ENCODE measurements at places on chromosomes 1 and 21.

- no peak for DNase-seq
Observed at GRCh38 chr21:46193829-46194373, 9.6 kb upstream of the SPATC1L start.

DNA sequence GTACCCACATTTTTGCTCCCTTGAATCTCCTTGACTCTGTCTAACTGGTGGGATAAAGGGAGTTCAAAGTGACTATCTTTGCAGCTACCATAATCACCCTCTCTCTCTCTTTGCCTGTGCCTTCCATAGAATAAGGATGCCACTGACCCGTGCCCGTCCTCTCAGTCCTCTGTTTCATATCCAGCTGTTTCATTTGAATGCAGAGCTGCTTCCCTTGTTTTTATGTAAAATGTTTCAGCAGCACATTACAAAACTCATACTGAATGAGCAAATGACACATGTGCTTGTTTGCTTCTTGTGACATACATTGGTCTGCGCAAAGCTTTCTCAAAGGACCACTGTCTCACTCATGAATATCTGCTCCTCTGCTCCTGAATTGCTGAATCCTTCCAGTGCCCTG is 38.4 kb downstream of the CDC42 start:
- DNase-seq = no peak

GRCh38 chr1:67469431-67469830 is 39.2 kb upstream of the SERBP1 start:
- no peak for DNase-seq

DNA sequence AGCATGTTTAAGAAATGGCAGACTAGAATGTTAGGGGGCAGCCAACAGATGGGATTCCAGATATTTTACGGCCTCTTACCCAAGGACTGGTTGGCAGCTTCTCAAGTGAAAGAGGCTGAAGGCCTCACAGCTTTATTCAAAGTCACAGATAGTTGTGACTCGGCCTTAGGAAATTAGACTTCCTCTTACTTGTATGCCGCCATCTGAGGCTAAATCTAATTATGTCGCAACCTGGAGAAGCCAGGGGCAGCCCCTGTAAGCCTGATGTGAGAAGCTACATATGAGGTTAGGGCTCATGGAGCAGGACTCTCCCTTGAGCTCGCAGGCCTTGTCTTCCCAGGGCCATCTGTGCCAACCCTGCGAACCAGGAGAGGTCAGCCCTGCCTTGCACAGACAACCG is 352.5 kb downstream of the HHAT start:
- DNase-seq = no peak

DNA sequence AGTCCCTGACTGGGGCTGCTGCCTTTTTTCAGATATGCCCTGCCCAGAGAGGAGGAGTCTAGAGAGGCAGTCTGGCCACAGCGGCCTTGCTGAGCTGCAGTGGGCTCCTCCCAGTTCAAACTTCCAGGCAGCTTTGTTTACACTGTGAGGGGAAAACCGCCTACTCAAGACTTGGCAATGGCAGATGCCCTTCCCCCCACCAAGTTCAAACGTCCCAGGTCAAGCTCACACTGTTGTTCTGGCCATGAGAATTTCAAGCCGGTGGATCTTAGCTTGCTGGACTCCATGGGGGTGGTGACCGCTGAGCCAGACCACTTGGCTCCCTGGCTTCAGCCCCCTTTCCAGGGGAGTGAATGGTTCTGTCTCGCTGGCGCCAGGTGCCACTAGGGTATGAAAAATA is 18.3 kb upstream of the C1orf53 start:
- no peak for DNase-seq

DNA sequence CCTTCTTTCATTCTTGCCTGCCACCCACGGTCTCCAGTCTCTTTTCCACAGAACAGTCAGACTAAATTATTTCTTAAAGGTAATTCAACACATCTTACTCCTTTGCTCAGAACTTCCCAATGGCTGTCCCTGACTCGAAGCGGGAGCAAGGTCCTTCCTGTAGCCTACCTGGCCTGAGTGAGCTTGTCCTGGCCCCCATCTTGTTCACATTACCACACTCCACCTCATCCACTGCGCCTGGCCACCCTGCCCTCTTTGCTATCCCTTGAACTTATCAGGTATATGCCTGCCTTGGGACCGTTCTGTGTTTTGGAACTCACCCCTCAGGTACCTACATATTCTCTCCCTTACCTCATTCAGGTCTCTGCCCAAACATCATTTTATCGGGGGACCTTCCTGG is 13.3 kb upstream of the GLIS1 start:
- DNase-seq = no peak

- no peak for DNase-seq
Observed at GRCh38 chr21:45397381-45397780, 7.6 kb upstream of the COL18A1 start.

- DNase-seq = no peak
Observed at GRCh38 chr1:23276531-23276930, 59.2 kb upstream of the HTR1D start.

GRCh38 chr1:95086949-95087533 is 14.3 kb upstream of the ALG14 start:
- DNase-seq = no peak

DNA sequence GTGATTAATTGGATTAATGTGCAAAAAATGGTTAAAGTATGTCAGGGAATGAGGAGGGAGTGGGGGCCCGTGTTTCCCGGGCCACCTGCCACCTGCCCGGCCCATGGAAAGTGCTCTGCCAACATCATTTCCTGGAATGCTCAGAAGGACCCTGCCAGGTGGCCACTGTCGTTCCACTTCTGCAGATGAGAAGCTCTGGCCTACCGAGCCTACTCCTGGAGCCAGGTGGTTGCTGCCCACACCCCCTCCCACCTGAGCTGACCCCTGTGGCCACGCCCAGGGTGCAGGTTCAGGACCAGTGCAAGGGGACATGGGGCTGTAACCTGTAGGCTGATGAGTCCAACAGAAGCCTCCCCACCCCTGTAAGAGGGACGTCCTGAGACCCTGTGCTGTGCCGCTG is 99.7 kb downstream of the PRDM16 start:
- no peak for DNase-seq

- DNase-seq = no peak
Observed at GRCh38 chr21:38493549-38494250, 4.6 kb downstream of the ERG start.

- DNase-seq = no peak
Observed at GRCh38 chr1:87717157-87717670, 388.5 kb downstream of the LMO4 start.

DNA sequence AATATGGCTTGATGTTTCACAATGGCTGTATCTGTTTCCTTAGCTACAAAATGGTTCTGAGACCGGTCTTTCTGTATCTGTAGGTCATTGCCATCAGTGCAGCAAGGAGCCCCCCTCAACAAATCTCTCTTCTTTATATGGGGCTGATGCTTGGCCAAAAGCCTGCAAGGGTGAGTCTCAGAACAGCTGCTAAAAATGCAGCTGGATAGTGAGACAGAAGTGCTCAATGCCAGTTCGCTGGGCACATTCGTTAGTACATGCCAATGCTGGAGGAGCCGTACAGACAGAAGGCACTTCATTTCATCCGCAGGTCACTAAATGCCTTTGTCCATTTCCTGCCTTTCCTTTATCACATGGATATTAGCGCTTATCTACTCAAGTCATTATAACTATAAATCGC is 67.3 kb downstream of the RUNX1 start:
- no peak for DNase-seq

DNA sequence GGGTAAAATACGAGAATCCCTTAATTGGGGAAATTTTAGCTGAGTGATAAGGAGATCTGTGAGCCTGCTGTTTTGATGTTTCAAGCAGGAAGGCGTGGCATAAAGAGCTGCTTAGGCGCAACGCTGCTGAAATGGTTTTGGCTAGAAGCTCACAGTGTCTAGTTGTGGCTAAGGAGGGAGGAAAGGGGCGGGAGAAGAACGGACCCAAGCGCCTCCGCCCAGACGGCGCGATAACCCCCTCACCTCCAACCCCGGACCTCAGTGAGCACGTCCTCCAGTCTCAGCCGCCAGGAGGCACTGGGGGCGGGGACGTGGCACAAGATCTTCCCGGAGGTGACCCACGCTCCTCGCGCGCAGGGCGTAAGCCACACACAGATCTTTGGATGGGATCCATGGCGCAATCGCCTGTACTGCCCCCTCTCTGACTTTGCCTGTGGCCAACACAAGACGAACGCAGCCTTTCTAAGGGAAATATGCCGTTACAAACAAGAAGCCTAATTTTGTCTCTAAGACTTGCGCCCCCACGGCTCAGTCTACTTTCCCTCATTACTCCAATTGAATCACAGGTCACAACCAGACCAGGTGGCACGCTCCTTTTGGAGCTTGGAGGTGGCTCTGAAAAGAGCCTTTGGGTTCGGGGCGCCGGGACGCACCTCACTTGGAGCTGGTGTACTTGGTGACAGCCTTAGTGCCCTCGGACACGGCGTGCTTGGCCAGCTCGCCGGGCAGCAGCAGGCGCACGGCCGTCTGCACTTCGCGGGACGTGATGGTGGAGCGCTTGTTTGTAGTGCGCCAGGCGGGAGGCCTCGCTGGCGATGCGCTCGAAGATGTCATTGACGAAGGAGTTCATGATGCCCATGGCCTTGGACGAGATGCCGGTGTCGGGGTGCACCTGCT is 23.4 kb upstream of the RNF187 start:
- DNase-seq = peak; percentile 30

DNA sequence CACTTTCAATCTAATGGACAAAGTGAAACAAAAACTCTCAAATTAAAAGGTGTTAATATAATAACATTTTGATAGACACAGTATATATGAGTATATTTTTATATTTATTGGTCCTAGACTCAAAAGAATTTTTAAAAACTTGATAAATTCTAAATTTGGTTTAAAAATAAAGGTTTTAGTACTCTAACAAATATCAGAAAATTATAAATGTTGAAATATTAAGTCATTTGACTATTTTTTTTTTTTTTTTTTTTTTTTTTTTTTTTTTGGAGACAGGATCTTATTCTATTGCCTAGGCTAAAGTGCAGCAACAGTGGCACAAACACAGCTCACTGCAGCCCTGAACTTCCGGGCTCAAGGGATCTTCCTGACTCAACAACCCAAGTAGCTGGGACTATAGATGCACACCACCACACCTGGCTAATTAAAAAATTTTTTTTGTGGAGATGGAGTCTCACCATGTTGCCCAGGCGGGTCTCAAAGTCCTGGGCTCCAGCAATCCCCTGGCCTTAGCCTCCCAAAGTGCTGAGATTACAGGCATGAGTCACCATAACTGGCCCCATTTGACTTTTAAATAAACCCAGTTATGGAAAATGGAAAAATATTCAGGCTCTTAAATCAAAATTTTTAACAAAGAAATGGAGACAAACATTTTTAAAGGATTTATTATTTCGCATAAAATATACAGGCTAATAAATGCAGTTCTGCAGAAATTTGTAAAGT is 60.8 kb upstream of the RBM34 start:
- no peak for DNase-seq

DNA sequence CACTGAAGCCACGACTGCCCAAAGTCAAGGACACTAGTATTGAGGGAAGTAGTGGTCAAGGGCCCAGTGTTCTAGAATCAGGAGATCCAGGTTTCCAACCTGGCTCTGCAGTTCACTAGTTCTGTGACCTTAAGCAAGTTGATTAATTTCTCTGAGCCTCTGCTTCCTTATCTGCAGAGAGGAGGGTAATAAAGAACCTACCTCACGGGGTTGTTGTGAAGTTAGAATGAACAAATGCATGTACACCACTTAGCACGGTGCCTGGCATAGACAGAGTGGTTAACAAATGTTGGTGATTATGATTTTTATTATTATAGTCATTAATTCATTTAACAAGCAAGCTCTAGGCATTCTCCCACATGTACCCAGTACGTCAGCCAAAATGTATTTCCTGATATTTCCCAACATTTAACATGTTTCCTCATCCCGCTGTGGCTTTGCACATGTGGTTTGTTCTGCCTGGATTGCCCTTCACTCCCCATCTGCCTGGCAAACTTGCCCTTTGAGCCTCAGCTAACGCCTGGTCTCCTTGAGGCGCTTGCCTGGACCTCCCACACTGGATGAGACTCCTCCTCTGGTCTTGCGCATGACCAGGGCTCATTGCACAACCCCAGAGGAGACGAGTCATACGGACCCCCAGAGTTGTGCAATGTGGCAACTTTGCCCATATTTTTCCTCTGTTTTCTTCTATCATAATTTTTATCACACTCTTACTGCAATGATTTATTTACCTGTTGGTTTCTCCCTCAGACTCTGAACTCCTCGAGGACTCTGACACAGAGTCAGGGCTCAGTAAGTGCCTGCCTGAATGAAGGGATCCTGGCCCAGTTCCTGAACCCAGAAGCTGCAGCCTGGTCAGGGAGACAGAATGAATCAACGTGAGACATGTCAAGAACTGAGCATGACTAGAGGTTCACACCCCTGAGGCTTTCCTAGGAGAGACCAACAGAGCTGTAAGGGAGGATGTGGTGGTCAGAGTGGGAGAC is 20.7 kb upstream of the MFSD2A start:
- DNase-seq = no peak

DNA sequence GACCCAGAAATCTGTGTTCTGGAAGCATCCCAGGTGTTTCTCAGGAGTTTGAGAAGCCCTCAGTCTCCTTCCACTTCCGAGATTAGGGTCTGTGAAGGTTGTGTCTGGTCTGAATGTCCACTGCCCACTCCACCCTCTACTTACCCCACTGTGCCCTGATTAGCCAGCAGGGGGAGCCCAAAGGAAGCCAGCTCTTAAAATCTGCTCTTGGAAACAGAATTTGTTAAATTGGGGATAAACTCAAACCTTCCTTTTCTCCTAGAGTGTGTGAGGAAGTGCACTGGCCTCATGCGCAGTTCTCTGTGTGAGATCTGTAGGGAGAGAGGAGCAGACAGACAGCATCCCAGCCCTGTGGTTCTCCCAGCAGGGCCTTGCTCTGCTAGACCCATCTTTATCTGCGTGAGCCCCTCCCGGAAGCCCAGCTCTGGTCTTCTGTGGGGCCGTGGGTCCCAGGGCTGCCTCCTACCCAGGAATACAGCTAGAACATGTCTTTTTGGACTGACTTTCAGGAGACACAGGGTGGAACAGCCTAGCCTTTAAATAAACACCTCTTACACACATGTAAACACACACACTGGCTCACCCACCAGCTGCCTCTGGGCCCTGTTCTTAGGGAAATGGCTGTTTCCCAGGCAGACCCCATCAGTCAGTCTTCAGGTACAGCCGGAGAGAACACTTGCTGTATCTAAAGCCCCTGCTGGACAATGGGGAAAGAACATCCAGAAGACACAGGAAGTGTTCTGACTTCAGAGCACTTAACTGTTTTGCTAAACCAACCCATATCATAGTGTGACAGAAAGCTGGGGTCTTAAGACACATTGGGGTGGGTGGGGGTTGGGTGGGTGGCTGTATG is 52.2 kb downstream of the SMYD2 start:
- peak; percentile 20 for DNase-seq

- DNase-seq = no peak
Observed at GRCh38 chr1:201164645-201165044, 10.4 kb upstream of the TMEM9 start.

DNA sequence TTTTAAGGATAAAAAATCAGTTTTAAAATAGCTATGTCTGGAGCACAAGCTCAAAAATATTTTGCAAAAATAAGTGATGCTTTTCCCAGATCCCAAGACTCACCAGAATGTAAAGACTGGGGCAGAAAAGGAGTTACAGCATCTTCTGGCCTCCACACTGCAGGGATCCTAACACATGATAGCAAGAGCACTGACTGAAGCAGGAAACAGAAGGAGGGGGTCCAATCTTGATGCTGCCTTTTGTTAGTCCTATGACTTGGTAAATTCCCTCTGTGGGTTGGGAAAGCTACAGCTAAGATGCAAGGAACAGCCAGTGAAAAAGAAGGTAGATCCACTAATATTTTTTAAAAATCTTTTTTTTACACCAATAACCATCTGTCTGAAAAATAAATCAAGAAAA is 54.2 kb upstream of the TNR start:
- no peak for DNase-seq

- no peak for DNase-seq
Observed at GRCh38 chr1:112866151-112866550, 89.8 kb downstream of the SLC16A1 start.

Data from stimulated activated CD4-positive, alpha-beta T cell treated with anti-CD3 and anti-CD28 coated beads, Interleukin-4, amount 100 ng/mL, for 4 hours (primary cell).